ENCODE measurements at places on chromosomes 12 and 14. TPM values are rescaled to one million over a fixed set of nuclear protein-coding genes. Genes with fewer than 3 reads are reported as not detected.

DNA sequence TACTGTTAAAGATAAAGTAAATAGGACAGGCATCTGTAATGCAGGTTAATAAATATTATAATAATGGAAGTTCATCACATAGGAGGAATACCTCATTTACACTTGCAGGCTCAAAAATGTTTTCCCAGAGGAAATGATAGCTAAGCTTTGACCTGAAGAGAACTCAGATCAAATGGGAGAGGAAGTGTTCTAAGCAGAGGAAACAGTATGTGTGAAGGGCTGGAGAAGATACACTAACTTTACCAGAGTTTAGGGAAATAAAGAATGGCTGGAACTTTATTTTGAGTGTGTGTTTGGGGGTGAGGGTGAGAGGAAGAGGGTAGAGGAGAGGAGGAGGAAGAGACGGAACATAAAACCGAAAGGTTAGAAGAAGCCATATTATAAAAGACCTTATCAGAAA lies 34.0 kb upstream of the AP4S1 start:
- DNase-seq = no peak

Gene SAMD15
- total RNA-seq = 5.9 TPM

GRCh38 chr12:51622564-51622963 lies 31.5 kb downstream of the SCN8A start:
- DNase-seq = no peak

DNA sequence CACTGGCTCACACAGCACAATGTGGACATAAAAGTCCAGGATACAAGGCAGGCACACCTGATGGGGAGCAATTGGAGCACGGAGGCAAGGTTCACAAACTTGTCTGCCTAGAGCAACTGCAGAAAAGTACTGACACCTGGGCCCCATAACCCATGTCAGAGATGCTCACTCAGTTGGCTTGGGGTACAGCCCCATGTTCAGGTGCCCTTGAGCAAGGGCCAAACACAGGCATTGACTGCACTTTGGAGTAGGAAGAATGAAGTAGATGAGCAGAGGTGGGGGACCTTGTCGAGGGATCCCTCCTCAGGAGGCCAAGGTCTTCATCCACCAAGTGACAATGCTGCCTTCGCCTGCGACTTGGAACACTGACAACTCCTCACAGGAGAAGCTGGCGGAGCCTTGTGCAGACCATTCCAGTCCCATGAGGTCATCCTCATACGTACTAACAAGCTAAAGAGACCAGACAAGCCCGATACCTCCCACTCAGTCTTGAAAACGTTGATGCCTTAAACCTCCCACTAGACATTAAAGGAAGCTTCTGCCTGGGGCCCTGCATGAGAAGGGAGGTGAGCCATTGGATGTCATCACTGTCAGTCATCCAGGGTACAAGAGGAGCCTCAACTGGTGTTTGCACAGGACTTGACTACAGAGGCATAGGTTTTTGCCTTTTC lies 42.5 kb upstream of the C14orf180 start:
- peak; percentile 41 for DNase-seq

Gene FAM90A1
- 0.58 TPM for total RNA-seq

GRCh38 chr14:50601394-50601793 lies 41.4 kb downstream of the ATL1 start:
- no peak for DNase-seq

- no peak for DNase-seq
Observed at GRCh38 chr12:6563448-6564050, 4.5 kb downstream of the NOP2 start.

- no peak for DNase-seq
Observed at GRCh38 chr12:74602881-74603672, 65.4 kb downstream of the ATXN7L3B start.

GRCh38 chr14:81550001-81550637 lies 16.5 kb upstream of the SEL1L start:
- no peak for DNase-seq

Gene APOLD1
- total RNA-seq = 22.9 TPM

Gene KIF5A
- total RNA-seq = 0.34 TPM

GRCh38 chr12:7327918-7328317 lies 24.0 kb downstream of the ACSM4 start:
- DNase-seq = no peak

GRCh38 chr12:131091413-131091975 lies 137.8 kb downstream of the ADGRD1 start:
- DNase-seq = no peak

DNA sequence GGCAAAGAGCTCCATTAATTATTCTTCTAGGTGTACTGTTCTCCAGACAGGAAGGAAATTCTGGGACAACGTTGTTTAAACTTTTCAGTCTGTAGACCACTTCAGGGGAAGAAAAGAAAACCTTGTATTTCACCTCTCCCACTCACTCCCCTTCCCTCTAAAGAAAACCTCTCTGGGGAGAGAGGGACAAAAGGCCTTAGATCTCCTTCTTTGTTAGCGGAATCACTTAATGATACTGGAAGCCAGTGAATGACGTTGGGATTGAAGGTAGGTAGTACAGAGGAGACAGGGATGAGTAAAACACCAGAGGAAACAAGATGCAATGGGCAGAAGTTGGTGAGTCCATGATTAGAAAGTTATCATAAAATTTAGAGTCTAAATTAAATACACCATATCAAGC lies 38.7 kb upstream of the SGPP1 start:
- DNase-seq = no peak

- no peak for DNase-seq
Observed at GRCh38 chr14:91609161-91609560, 99.1 kb upstream of the PPP4R3A start.

Gene RFX4
- not detected for total RNA-seq

Data from lung (tissue), 17 donors.